ENCODE measurements at places on chromosomes 7 and 10.
A peak's percentile ranks its signal among the peaks of the same experiment; 100 is the strongest.

GRCh38 chr10:113087165-113088029 lies 137.3 kb downstream of the TCF7L2 start:
- DNase-seq: peak; percentile 91

GRCh38 chr10:97574374-97575126 lies 2.0 kb downstream of the ANKRD2 start:
- DNase-seq: peak; percentile 99

DNA sequence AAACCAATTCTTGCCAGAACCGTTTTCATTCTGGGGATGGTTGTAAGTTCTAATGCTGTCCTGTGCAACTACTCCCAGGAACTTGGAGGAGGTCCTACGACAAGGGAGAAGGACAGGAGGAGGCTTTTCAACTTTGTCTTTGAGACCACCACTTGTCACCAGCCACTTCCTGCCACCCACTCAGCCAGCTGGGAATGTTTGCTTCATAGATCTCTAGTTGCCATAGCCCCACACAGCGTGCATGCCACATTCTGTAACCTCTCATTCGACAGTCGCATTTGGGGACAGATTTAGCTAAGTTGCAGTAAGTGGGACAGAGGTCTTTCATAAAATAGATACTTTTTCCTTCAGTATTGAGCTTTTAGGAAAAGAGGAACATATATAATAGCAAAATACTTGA lies 78.0 kb downstream of the TAF3 start:
- no peak for DNase-seq

DNA sequence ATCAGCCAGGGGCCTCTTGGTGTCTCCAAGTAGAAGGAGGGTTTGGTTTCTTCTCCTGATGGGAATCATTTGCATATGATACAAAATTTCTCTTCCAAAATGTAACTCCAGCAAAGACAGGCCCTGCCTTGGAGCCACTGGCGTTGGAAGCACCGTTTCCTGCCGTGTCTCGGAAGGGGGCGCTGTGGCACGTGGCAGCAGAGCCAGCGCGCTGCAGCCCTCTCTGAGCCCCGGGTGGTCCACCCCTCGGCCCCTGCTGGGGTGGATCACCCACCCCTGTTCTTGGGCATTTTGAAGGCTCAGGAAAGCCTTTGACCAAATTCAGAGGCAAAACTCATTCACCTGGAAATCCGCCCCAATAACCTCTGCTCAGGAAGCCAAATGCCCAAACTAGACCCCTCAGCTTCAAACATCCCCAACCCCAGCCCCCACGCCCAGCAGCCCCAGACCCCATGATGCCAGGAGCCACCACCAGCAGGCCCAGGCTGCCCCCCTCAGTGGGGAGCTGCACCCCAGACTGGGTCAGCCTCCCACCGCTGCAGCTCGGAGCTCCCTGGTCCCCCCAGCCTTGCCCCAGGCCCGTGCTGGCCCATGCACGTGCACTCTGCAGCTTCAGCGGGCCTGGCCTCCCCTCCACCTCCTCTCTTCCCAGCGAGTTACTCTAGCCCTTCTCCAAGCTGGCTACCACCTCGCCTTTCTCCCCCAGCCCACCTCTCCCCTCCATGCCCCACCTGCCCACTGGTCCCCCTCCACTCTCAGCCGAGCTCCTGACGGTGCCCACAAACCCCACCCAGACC lies 29.5 kb upstream of the ELFN1 start:
- no peak for DNase-seq

DNA sequence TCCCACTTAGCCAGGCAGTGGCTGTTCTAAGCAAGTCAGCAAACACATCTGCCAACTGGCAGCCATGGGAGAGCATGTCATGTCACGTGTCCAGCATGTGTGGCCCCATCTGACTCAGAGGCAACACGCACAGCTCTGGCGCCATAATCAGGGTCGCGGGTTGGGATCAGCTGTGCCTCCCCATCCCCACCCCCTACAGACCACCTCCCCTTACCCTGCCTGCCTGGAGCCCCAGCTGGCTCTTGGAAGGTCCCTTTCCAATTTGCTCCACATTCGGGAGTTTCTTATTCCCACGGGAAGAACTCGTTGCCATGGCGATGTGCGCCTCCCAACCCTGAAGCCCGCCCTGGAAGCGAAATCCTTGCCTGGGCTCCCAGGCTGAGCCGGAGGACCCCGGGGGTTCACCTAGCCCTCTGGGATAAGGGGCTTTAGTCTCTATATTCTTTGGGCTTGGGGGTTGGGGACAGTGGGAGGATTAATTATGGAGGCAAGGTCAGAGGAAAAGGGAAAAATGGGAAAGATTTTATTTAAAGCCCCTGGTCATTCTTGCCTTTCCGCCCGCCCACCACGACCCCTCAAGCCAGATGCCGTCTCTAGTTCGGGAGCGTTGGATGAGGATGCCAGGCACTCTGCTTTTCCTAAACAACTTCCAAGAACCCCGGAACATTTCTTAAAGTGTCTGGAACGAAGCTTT lies 283.7 kb downstream of the ZEB1 start:
- no peak for DNase-seq

DNA sequence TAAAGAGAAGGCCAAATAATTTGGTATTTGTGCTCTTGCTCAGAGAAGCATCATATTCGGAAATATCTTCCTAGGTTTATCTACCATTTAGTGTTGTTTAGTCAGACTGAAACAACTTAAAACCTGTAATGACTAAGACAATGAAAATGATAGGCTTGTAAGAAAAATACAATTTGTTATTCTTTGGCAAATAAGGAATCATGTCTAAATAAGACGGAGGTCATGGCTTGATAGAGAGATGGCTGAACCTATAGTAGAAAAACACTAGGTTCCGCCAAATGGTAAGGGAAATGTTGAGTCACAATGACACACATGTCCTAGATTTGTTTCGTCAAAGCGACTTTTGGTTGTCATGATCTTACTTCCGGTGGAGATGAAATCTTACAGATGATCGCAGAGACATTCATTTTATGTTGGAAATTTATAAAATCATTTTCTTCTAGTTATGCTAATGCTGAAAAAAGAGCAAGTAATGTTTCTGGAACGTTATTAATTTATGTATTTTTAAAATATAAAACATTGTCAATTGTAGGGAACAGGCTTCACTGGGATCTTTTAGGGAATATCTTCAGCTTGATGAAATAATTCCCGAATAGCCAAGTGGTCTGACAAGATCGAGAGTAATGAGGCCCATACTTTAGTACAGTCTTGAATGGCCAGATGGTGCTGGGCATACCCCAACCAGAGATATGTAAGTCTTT lies 1.0 kb downstream of the SRGN start:
- DNase-seq: peak; percentile 22

- DNase-seq: no peak
These were observed at the start of gene SLC18A3 for GRCh38 chr10:49610114-49610457. Gene SLC18A3, plus strand, starts transcription at chr10:49610310. Its CDS starts 431 bp downstream, at chr10:49610741.

- DNase-seq: no peak
These were observed 21.6 kb upstream of the CSGALNACT2 start for GRCh38 chr10:43116596-43116995.

DNA sequence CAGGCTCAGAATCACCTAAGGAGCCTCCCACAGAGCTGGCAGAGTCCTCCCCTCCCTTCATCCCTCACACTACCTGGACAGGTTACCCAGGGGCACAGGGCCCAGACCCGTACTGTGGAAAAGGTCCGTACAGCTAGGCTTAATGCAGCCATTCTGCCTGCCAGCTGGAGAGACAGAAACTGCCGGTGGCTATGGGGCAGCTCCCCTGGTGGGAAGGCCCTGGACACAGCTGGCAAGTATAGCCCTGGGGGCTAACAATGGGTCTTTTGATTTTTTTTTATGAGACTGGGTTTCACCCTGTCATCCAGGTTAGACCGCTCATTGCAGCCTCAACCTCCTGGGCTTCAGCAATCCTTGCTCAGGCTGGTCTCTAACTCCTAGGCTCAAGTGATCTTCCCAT lies 68.3 kb downstream of the GNA12 start:
- no peak for DNase-seq

- no peak for DNase-seq
These were observed 30.4 kb downstream of the ZNF783 start for GRCh38 chr7:149292462-149292823.

DNA sequence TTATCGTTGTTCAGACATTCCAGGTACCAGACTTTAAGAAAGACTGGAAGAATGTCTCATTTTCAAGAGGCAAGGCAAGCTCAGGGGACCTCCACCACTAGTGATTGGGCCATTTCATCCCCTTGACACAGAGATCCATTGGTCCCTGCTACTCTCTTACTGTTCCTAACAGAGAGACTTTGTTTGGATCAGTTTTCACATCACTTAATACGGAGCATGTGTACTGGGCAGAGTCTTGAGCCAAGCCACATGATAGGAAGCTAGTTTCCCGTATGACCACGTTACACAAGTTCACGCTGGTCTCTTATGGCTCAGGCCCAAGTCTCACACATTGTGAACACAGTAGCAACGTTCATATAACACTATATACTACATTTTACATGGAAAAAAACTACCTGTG lies 269.9 kb downstream of the BAMBI start:
- DNase-seq: peak; percentile 27

GRCh38 chr7:139953229-139953628 lies 109.5 kb downstream of the PARP12 start:
- no peak for DNase-seq

DNA sequence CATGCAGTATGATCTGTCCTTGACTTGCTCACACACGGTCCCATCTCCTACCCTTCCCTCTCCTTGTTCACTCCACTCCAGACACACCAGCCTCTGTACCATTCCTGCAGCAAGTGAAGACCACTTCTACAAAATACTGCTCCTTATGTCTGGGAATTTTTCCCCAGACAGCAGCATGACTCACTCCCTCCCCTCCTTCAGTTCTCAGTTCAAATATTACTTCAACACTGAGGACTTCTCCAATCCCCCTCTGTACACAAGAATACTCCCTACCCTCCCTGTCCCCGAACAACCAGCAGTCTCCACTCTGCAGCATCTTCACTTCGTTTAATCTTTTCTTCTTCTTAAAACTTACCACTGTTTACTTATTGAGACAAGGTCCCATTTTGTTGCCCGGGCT lies 474.0 kb downstream of the GPAM start:
- DNase-seq: no peak

DNA sequence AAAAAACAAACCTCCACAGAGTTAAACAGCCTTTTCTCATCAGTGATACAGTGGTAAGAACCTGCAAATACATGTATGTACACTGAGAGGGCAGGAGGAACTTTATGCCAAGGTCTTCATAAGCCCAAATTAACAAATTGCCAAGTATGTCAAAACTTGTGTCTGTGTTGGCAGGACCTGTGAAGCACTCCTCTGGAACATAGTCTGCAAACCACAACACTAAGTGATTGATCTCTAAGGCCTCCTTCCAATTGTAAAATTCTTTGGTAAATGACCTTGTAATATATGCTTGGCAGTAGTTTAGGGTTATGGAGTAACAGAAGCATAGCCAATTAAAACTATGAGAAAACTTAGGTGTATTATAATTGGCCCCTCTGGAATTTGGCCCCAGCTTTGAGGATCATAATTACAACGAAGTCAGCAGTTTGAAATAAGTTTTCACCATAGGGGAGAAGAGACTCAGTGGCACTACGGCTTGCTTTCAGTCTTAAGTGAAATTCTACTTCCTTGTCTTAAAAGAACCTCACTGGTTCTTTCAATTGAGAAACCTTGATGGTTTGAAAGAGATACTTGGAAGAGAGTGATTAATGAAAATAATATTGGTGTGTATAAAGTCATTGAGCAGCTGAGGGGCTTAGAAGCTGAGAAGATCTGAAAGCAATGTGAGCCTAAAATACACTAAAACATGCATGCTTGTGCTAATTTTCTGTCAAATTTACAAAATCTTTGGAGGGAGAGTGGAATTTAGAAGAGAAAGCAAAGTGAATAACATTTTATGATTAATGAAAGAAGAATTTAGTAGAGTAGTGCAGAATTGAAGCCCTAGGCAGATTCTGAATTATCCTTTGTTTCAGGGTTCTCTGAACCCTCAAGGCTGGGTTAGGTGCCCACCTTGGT lies 57.6 kb downstream of the CNNM2 start:
- no peak for DNase-seq

DNA sequence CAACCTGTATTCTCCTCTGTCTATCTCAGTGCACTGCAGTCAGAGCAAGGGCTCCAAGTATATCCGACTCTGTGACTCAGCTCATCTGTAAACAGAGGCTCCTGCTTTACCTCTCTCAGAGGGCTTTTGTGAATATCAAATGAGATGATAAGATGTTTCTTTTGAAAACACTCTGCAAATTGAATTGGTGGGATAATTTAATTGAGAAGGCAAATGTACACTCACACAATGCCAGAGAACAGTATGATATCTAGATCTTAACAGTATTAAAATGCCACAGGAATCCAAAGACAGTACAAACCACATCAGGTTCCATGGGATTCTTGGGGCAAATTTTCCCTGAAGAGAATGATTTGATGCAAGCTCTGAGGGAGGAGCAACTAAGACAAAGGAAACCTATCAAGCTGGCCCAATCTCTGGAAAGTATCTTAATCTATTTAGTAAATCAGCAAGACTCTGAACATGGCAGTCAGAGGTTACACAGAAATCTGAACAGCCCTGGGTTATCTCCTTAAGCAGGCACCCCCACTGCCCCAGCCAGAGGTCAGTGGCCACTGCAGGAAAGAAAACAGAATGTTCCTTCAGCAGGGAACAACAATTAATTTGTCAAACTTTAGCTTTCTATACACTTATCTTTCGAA lies 45.9 kb downstream of the DOCK4 start:
- DNase-seq: peak; percentile 56

GRCh38 chr7:46653848-46654247 lies 732.8 kb upstream of the IGFBP3 start:
- no peak for DNase-seq

DNA sequence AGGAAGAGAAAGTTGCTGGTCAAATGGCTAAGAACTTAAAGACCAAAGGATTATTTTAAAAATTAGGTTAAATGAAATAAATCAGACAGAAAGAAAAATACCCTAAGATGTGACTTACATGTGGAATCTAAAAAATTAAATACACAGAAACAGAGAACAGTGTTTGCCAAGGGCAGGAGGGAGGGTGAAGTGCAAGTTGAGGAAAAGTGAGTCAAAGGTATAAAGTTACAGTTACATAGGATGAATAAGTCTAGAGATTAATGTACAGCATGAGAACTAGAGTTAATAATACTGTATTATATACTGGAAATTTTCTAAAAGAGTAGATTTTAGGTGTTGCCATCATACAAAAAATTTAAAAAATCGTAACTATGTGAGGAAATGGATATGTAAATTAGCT lies 146.3 kb downstream of the MDFIC start:
- no peak for DNase-seq

- DNase-seq: no peak
These were observed 1.3 kb downstream of the VWDE start for GRCh38 chr7:12402365-12402725.

DNA sequence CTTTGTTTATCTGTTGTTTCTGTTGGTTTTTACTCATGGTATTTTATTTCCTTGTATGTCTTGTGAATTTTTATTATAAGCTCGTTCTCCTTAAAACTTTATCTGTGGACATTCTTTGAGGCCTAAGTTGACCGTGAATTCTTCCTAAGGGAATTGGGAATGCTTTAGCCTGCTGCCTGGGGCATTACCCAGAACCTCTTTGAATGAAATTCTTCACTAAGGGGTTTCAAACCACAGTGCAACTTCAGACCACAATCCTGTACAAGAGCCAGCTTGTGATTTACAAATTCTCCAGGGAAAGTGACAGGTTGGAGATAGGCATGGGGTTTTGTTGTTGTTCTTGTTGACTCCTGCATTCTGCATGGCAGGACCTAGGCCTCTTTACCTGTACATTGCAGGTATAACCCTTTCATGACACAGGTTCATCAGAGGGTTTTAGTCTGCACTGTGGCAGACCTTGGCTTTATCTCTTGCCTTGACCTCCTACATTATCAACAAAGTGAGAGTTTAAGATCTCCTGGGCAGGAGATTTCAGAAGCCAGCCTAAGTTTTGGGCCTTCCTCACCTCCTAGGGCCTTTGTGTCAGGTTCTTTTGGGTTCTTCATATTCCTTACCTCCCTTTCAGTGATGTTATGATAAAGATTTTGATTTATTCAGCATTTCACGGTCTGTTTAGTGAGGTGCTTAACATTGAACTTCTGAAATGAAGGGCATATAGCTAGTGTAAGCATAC lies 70.2 kb downstream of the ABCC2 start:
- DNase-seq: peak; percentile 49
